IPS DF 6.9 (cell line): ENCODE measurements at places on chromosomes 2 and 18.

GRCh38 chr2:71833855-71834560 is 313.7 kb downstream of the CYP26B1 start:
- no peak overlapping the region for H3K27ac ChIP-seq
- no peaks in the 10 kb centered on the region for H3K27me3 ChIP-seq
- no peak overlapping the region for H3K4me3 ChIP-seq
- H3K36me3 ChIP-seq = no peaks in the 10 kb centered on the region
- H3K4me1 ChIP-seq = no peaks in the 10 kb centered on the region

GRCh38 chr2:6827566-6828298 is 38.0 kb downstream of the CMPK2 start:
- H3K4me1 ChIP-seq = no peaks in the 10 kb centered on the region
- H3K4me3 ChIP-seq = no peak overlapping the region
- H3K27me3 ChIP-seq = no peaks in the 10 kb centered on the region
- DNase-seq = no peak

DNA sequence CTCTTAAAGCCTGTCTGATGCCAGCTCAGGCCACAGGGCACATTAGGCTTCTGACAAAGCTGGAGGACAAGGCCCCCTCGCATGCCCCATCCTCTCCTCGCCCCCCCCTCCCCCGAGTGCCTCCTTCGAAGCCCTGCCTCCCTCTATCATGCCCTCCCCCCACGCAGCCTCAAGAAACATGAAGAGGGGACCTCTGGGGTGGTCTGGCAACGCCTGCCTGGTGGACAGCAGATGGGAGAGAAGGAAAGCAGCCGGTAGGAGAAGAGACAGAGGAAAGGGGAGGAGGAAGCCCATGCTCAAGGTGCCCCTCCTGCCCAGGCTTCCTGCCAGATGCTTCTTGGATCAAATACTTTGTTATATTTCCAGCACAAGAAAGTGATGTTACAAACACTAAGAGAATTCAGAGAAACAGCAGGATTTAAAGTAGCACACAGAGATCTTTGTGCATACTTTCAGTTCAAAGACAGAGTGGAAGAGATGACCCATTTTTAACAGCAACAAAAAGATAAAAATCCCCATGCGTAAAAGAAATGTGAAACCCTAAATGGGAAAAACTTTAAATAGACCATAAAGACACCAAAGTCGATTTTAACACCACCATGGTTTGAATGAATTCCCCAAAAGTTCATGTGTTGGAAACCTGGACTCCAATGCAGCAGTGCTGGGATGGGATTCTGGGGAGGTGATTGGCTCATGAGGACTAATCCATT is 19.0 kb downstream of the BOK start:
- DNase-seq = no peak
- no peak overlapping the region for H3K4me3 ChIP-seq
- H3K36me3 ChIP-seq = peaks cover 2% of the 10 kb centered on the region; the same call in 1 of the 2 replicates
- H3K4me1 ChIP-seq = no peaks in the 10 kb centered on the region
- H3K27me3 ChIP-seq = no peaks in the 10 kb centered on the region

DNA sequence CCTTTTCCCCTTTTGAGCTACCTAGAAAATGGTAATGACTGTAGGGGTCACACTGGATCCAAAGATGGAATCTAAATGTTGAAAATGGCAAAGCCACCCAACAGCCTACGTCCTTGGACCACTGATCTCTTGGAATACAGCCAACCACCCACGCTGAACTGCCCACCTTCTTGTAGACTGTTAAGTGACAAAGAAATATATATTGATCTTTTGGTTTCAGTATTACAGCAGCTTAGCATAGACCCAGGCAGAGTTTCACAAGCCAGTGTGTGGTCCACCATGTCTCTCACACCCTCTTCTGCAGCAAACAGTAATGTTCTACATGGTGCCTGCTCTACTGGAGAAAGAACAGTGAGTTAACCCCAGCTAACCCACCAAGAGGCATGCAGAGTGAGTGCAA is 20.2 kb downstream of the CACNB4 start:
- DNase-seq = no peak
- H3K36me3 ChIP-seq = no peaks in the 10 kb centered on the region
- H3K4me1 ChIP-seq = no peaks in the 10 kb centered on the region
- H3K27ac ChIP-seq = no peak overlapping the region
- no peaks in the 10 kb centered on the region for H3K27me3 ChIP-seq

DNA sequence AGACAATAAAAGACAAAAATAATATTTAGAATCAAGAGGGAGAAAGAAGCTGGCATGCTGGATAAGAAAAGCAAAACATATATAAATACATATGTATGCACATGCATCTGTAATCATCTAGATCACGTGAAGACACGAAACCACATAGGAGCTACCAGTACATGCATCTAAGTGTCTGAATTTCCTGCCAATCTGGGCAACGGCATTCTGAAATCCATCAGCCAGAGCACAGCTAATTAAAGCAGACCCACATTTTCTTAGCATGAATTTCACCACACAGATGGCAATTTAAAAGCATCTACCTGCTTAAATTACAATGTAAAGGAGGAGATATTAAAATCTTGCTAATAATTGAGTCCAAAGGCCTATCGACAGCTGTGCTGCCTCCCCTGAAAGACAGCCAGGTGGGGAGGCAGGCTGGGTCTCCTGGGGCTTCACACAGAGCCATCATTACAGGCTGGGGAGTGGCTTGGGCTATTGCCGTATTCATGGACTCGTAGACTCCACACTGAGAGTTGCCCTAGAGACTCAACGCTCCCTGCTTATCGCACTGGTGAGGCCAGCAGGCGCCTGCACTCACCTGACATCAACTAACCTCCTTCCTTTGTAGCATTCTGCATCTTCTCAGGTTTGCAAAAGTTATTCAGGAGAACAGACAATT is 272.5 kb upstream of the PXDN start:
- H3K4me1 ChIP-seq = peaks cover 3% of the 10 kb centered on the region
- H3K4me3 ChIP-seq = no peak overlapping the region
- H3K27me3 ChIP-seq = no peaks in the 10 kb centered on the region
- H3K36me3 ChIP-seq = no peaks in the 10 kb centered on the region
- no peak overlapping the region for H3K27ac ChIP-seq
- no peak for DNase-seq

- DNase-seq = no peak
- H3K27me3 ChIP-seq = no peaks in the 10 kb centered on the region
- H3K36me3 ChIP-seq = no peaks in the 10 kb centered on the region
- no peaks in the 10 kb centered on the region for H3K4me1 ChIP-seq
- no peak overlapping the region for H3K27ac ChIP-seq
- no peak overlapping the region for H3K4me3 ChIP-seq
These were observed 91.3 kb downstream of the NBEAL1 start for GRCh38 chr2:203105996-203106395.

- no peaks in the 10 kb centered on the region for H3K36me3 ChIP-seq
- 0 out of 2 replicates have a peak, but pooled peaks cover 2% of the 10 kb centered on the region for H3K4me1 ChIP-seq
- DNase-seq = no peak
- no peak overlapping the region for H3K27ac ChIP-seq
- H3K4me3 ChIP-seq = no peak overlapping the region
These were observed 208.8 kb downstream of the LDLRAD4 start for GRCh38 chr18:13427354-13427753.
